ENCODE measurements at places on chromosomes 12 and 14.

- DNase-seq, result no peak
Measured at GRCh38 chr14:26599291-26599690, 1.5 kb upstream of the NOVA1 start.

- no peak for DNase-seq
Measured at GRCh38 chr14:66003082-66003730, 483.0 kb upstream of the CCDC196 start.

DNA sequence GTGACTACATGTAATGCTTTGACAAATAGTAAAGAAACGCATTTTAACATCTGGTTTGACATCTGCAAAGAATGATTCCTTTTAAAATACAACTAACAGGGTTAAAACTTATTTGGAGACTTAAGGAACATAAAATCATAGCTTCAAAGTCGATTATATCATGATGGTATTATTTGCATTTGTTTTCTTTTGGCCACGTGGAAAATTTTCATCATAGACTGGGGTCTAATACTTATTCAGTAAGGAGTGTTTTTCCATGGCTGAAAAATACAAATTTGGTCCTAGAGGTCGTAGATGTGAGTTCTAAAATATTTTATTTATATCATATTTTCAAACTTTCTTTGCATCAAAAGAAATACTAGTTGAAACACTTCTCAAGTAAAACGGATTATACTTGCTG lies 31.5 kb upstream of the LMNTD1 start:
- no peak for DNase-seq

GRCh38 chr12:14771651-14772137 lies 31.6 kb downstream of the WBP11 start:
- DNase-seq, result peak; percentile 33

DNA sequence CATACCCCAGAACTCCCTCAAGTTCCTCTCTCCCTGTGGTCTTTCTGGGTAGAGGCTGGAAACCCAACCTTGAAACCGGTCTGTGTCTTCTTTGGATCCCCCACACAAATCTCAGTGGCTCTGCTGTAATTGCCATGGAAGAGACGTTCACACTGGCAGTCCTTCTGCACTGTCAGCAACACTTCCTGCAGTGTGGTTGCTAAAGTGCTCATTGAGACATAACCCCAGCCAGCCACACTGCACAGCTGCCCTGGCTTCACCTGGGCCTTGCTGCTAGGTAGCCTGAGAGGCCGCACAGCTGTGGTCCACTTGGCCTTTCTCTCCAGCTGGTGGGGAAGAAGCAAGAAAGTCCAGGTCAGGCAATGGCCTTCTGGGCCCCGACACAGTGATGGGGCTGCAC lies 2.4 kb downstream of the GZMH start:
- peak; percentile 36 for DNase-seq

- DNase-seq, result no peak
Measured at GRCh38 chr14:60357551-60358149, 108.6 kb downstream of the PPM1A start.

GRCh38 chr14:89243741-89244140 lies 173.3 kb downstream of the FOXN3 start:
- DNase-seq, result no peak

DNA sequence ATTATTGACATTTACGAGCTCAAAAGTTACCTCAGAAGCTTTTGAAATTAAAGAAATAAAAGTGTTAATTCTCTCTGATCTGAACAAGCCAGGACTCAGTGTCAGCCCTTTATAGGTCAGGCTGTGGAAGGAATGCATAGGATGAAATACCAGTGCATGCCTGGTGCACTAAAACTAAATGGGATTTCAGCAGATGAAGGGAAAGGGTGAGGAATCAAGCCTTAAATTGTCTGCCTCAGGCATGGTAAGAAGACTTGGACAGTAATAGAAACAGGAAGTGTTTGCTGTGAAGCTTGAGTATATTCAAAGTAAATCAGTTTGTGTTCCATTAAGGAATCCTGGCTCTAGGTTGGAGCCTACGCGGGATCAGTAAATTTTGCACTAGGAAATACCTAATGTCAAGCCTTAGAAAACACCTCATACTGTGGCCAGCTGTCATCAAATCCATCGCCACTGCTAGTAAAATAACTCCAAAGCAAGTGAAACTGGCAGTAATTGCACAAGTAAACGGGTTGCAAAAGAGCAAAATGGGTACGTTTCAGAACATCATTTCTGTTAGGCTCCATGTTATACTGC lies 76.3 kb downstream of the PDE3A start:
- no peak for DNase-seq

DNA sequence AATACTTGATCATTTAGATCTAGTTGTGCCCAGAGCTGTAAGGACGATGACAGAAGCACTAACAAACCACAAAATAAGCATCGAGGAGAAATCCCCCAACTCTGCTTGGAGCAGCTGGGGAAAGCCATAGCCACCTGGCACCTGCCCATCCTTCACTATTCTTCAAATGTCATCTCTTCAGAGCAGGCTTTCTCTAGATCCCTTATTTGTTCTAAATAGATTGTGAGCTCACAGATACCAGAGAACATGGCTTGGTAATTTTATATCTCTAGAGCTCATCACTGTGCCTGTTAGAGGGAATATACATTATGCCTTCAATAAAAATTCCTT lies 50.9 kb downstream of the GRIP1 start:
- DNase-seq, result no peak

- DNase-seq, result no peak
Measured at GRCh38 chr14:74176400-74176793, 62.9 kb upstream of the VSX2 start.

- no peak for DNase-seq
Measured at GRCh38 chr14:74518221-74518620, 24.7 kb downstream of the ISCA2 start.

- no peak for DNase-seq
Measured at GRCh38 chr12:53759261-53759660, 7.5 kb upstream of the CISTR start.

DNA sequence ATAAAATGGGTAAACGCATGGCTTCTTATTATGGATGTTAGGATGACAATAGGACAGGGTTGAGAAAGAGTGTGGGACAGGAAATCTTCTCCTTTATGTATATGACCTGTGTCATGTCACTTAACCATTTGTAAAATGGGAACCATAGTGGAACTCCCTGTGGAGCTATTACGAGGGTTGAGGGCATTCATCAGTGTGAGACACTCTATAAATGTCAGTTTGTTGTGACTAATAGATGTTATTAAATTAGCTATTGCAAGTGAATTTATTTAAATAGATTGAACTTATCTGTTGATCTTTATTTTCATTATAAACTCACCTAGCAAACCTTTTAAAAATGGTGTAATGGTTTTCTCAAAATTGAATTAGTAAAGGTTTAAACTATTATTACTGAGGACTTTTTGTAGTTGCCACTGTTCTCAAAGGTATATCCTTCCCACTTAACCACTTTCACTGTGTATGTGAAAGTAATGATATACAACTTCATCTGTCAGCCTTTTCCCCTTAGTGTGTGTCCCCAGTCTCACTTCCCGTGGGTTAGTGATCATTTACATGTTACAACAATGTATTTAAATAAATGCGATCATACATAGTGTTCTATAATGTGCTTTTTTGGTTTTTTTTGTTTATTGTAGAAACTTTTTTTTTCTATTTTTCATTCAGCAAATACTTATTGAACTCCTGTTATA lies 17.1 kb downstream of the HELB start:
- no peak for DNase-seq

- no peak for DNase-seq
Measured at GRCh38 chr12:608413-608812, 54.8 kb downstream of the NINJ2 start.

DNA sequence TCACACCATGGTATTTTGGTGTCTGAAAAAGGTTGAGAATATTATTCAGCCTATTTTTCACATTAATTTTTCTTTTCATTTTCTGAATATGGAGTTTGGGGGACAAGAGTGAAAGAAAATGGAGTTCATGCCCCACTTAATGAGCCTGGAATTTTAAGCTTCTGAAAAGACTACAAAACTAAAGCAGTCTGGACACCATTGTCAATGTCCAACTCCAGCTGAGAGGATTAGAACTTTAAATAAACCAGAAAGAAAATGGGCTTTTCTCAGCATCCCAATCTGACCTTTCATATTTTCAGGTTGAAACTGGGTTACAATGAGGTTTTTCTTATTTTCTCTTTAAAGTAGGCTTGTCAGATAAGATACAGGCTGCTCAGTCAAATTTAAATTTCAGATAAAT lies 207.7 kb downstream of the SLC6A15 start:
- DNase-seq, result no peak

DNA sequence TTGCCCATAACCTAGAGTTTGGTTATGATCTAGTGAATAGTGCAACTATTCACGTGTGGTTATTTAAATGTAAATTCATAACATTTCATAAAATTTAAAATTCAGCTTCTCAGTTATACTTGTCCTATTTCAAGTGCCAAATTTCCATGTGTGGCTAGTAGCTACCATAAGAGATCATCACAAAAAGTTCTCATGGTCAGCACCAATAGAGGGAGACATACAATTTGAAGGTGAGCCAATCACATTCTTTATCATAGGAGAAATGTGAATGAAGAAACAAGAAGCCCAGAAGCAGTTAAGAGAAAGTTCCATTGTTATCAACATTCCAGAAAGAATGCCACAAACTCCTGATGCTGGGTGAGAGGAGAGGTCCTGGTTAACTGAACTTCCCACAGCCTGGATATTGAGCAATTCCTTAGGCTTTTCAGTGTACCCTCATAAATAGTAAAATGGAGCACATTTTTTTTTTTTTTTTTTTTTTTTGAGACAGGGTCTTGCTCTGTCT lies 892.9 kb upstream of the USP15 start:
- DNase-seq, result no peak

- DNase-seq, result no peak
Measured at GRCh38 chr12:104942075-104942474, 16.0 kb downstream of the SLC41A2 start.

- DNase-seq, result no peak
Measured at GRCh38 chr12:123085066-123085465, 65.8 kb downstream of the PITPNM2 start.

- no peak for DNase-seq
Measured at GRCh38 chr12:3662521-3662921, 90.4 kb downstream of the CRACR2A start.

- DNase-seq, result no peak
Measured at GRCh38 chr12:131003716-131004045, 50.0 kb downstream of the ADGRD1 start.

DNA sequence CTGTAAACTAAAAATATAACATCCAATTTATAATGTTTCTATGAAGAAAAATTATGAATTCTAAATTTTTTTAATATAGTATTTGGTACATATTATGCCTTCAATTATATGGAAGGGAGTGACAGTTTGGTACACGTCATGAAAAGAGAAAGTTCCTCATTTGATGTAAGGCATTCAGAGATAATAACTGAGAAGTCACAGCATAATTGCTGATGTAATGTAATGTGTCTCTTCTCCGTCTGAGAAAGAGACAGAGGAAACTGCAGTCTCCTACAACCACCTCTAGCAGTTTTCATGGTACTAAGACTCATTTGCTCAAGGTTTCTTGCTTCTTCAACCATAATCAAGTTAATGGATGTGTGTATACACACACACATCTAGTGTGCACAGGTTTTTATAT lies 2.3 kb upstream of the CD69 start:
- peak; percentile 71 for DNase-seq

- no peak for DNase-seq
Measured at GRCh38 chr12:132484891-132485441, 5.0 kb upstream of the FBRSL1 start.

- DNase-seq, result no peak
Measured at GRCh38 chr12:41701943-41702601, 442.6 kb downstream of the GXYLT1 start.

GRCh38 chr12:68319988-68320623 lies 12.1 kb downstream of the MDM1 start:
- DNase-seq, result no peak

DNA sequence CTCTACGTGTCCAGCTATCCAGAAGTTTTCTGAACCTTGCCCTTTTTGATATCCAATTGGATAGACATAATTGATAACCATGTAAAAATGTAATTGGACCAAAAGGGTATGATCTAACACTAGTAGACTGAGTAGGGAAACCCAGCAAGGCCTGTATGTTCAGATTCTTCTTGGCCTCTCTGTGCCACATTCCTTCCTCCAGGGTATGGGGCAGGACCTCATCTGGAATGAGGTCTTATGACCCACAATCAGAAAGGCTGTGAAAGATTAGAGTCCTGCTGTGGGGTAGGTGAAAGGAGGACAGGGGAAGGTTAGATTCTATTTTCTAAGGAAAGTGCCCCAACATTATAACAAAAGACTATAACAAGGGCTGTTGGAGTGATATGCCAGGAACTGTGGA lies 51.3 kb upstream of the A2ML1 start:
- DNase-seq, result no peak

DNA sequence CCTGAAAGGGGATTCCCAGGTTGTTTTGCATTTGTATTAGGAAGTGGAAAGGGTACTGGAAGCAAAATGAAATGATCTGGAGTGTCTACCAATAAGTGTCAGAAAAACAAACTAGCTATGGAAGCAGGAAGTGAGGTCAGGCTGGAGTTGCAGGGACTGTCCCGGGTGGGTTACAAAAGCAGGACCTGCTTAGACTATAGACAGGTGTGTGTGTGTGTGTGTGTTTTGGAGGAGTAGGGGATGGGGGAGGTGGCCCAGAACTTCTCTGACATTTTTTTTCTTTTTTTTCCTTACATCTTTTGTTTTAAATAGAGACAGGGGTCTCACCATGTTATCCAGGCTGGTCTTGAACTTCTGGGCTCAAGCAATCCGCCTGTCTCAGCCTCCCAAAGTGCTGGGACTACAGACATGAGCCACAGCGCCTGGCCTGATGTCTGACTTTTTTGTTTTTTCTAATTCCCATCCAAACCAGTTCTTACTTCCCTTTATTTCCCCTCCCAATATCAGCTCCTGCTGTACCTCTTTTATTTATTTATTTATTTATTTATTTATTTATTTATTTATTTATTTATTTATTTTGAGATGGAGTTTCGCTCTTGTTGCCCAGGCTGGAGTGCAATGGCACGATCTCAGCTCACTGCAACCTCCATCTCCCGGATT lies 512 bp upstream of the RND1 start:
- no peak for DNase-seq

GRCh38 chr12:19799895-19800602 lies 360.8 kb downstream of the AEBP2 start:
- DNase-seq, result no peak

- no peak for DNase-seq
Measured at GRCh38 chr14:85487215-85487614, 42.7 kb upstream of the FLRT2 start.
